ENCODE measurements at places on chromosomes 2 and 18.

GRCh38 chr2:144999071-144999875 lies 479.4 kb upstream of the ZEB2 start:
- DNase-seq: no peak

DNA sequence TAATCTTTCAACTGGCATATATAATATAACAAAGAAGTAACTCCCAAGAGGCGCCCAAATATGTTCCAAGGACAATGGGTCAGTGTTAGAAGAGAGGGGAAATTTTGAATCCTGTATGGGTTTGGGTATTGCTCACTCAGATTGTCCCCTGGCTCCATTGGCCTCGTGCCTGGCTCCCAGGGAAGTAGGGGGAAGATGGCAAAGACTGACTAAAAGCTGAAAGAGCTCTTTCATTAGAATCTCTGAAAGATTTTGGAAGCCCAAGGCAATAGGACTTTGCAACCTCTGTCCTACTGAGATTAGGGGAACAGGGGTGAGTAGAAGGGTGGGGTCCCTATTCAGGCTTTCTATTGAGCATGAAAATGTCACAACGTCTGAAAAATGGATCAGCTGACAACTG lies 1272.8 kb upstream of the ZEB2 start:
- DNase-seq: no peak

- DNase-seq: no peak
These were observed 27.8 kb downstream of the SLC14A1 start for GRCh38 chr18:45751766-45752165.

DNA sequence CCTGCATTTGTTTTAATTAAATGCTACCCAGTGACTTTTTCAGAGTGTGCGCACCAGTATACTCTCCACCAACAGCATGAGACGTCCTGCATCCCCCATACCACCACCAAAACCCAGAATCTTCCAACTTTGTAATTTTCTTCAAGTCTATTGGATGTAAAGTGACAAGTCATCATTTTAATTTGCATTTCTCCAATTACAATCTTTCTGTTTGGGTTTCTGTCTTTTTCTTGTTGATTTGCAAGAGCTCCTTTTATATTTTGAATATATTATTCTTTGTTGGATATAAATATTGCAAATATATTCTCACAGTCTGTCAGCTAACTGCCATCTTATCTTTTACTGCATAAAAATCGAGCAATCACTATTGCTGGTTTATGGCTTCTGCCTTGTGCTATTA lies 96.6 kb downstream of the FAM168B start:
- DNase-seq: no peak

- no peak for DNase-seq
These were observed 296.9 kb upstream of the CYRIA start for GRCh38 chr2:16962505-16962904.

DNA sequence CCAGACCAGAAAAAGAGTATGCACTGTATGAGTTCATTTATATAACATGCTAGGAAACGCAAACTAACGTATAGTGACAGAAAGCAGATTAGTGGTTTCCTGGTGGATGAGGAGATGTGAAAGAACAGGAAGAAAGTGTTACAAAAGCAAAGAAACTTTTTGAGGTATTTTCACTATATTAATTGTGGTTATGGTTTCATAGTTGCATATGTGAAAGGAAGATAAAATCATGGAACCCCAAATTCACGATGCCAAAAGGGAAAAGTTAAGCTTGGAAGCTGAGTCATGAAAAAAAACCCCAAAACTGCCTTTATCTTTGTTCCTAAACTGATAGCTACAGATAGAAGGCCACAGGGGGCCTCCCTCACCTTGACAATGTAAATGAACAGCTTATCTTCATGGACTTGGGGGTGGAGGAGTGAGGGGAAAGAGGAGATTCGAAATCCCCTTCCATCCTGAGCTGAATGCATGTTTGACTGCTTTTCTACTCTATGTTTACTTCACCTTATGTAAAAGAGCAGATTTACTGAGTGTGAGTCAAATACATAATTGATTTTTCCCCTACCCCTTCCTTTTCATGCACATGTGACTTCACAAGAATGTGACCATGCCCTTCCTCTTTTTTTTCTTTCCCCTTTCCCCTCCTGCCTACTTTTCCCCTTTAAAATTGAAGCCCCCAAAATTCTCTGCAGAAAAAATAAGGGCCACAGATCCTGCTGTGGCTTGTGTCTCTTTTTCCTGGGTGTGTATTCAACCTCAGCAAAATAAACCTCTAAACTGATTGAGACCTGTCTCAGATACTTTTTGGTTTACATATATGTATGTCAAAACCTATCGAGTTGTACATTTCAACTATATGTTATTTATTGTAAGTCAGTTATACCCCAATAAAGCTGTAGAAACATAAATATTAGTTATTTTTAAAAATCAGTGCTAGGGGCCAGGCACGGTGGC lies 100.1 kb upstream of the TLK1 start:
- no peak for DNase-seq

- DNase-seq: no peak
These were observed 396.8 kb upstream of the UBE2E3 start for GRCh38 chr2:180583441-180584140.

DNA sequence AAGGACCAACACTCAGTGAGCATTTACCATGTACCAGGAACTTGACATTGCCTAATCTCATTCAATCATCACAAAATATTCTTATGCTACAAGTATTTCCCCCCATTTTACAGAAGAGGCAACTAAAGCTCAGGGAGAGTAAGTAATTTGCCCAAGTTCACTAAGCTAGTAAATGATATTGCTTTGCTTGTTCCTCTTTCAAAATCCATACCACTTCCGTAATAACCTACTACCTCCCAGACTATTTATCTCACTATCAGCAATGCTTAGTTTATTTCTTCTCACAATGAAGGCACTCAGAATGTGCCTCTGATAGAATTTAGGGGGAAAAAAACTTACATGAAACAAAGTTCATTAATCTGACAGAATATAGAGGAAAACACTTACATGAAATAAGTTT lies 1070.9 kb upstream of the FANCL start:
- no peak for DNase-seq

DNA sequence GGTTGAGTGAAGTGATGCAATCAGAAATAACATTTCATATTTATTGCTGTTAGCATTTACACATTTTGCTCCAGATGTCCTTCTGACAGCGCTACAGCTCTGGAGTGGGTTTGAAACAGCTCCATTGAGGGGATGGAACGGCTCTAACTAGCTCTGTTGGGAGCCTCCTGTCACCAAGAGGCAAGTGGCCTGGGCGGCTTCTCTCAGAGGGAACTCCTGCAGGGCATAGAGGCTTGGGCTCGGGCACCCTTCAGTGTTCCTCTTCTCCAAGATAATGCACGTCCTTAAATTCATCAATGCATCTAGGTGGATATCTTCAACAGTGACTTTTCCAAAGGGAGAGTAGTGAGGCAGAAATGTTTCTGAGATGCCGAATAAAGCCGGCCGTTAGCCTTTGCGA lies 122.5 kb downstream of the CNTNAP5 start:
- DNase-seq: no peak

- no peak for DNase-seq
These were observed 108.6 kb upstream of the RNF152 start for GRCh38 chr18:62001396-62001795.

- no peak for DNase-seq
These were observed 26.8 kb downstream of the HPCAL1 start for GRCh38 chr2:10329580-10329879.

DNA sequence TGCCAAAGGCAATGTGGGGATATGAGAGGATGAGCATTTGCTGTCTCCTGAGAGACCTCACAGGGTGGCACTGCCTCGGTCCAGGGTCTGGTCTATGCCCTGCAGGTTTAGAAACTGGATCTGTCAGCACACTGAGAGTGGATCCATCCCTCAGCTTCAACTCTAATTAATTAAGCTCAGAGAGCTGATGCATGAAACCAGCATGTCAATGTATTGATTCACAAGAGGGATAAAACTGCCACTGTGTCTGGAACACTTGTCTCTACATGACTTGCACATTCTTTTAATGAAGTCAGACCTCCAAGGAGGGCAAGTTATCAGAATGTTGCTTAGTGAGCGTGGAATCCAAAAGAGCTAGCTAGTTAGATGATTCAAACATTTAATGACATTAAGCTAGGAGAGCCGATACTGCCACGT lies 22.5 kb upstream of the POLE4 start:
- DNase-seq: no peak

Data from nucleus accumbens (tissue), 56 donors.